ENCODE measurements at places on chromosomes 4 and X.

GRCh38 chr4:139223682-139224317 is 46.8 kb upstream of the ELF2 start:
- no peak for DNase-seq

- DNase-seq, result no peak
Observed at GRCh38 chrX:93332329-93332728, 341.0 kb downstream of the NAP1L3 start.

GRCh38 chrX:150983521-150984168 is 510 bp downstream of the HMGB3 start:
- DNase-seq, result no peak

- no peak for DNase-seq
Observed at GRCh38 chrX:44071070-44071645, 98.0 kb upstream of the NDP start.

GRCh38 chr4:158458271-158458895 is 63.3 kb upstream of the RXFP1 start:
- no peak for DNase-seq

DNA sequence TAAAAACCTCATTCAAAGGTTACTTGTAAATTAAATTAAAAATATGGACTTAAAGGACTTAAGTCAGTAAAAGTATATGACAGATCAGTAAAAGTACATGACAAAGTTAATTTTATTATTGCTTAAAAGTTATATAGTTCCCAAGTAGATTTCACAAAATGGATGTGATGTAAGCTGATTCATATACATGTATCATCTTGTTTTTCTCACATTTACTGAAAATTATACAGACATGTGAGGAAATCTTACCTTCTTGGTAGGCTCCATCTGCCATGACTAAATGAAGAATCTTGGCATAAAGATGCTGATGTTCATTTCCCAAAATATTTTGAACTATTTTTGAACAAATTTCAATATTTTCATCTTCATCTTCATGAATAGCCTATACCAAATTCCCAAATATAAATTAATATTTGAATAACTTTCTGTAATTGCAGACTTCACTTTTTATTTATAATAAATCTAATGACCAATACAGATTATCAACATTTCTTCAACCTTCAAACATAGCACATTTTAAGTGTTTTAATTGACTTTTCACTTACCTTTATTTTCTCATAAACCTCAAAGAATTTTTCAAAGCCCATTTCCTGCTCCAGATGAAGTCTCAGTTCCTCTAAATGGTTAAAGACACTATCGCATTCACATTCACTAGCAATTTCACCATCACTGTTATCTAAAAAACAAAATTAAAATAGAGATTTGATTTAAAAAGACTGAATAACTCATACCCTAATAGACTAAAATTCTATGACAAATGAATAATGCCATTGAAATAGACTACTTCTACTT is 129.4 kb upstream of the SH3RF1 start:
- no peak for DNase-seq

GRCh38 chr4:168630445-168631187 is 133.8 kb downstream of the PALLD start:
- no peak for DNase-seq

- DNase-seq, result no peak
Observed at GRCh38 chrX:136310411-136310810, 9.6 kb downstream of the ADGRG4 start.

GRCh38 chrX:71222929-71223328 is at the start of gene GJB1:
GJB1 (plus strand) TSS chrX:71223224; CDS start chrX:71223708, 484 bp downstream.
- no peak for DNase-seq

DNA sequence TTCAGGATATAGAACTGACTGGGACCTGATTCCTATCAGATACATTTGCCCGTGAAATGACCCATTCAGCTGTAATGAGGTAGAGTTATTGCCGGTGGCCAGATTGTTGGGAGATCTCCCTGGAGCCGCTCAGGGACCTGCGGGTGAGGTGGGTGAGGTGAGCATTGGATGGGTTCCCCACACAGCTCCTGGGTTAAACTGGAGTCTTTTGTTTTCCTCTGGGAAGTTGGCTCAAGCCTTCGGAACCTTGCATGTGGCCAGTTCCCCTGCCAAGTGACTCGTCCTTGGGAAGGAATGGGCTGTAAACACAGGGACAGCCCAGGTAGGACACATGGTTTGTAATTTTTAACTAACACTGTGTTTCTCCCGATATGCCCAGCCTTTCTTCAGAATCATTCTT is 31.6 kb upstream of the KIT start:
- no peak for DNase-seq

- no peak for DNase-seq
Observed at GRCh38 chrX:148771440-148771839, 271.0 kb downstream of the AFF2 start.

DNA sequence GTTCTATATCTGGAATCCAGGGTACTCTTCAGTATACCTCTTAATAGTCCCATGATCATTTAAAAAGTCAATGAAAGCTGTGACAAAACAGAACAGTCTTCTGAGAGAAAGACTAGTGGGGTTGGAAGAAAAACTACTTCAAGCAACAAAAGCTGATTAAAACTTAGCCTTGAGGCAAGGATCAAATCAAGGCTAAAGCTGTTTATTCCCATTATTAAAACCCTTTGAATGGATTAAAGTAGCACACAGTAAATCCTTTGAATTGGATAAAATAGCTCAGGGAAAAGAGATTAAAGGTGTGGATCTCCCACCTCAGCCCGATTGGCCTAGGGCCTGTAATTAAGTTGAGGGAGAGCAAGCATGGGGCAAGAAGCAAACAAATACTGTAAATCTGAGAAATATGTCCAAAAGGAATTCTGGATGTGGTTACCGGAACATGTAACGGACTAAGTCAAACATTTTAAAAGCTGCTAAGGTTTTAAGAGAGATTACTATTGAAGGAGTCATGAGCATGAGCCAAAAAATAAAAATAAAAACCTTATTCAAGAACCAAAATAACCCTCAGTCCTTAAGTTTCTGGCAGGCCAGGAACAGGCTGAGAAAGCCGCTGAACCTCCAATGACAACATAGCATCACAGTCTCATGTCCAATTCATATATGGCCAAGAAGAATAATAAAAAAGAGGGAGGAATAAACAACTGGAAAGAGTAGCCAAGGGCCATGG is 257.3 kb upstream of the NEIL3 start:
- no peak for DNase-seq

GRCh38 chr4:140096483-140096861 is 57.5 kb downstream of the MAML3 start:
- DNase-seq, result no peak

DNA sequence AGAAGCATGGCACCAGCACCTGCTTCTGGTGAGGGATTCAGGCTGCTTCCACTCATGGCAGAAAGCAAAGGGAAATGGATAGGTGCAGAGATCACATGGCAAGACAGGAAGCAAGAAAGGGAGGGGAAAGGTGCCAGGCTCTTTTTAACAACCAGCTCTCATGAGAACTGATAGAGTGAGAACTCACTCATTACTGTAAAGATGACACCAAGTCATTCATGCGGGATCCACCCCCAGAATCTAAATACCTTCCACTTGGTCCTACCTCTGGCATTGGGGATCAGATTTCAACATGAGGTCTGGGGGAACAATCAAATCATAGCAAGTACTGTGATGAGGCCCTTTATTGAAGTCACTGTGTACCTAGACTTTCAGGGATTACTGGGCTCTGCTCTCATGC is 72.0 kb upstream of the PRDM5 start:
- no peak for DNase-seq

- no peak for DNase-seq
Observed at GRCh38 chr4:134422776-134423175, 221.2 kb upstream of the PABPC4L start.

DNA sequence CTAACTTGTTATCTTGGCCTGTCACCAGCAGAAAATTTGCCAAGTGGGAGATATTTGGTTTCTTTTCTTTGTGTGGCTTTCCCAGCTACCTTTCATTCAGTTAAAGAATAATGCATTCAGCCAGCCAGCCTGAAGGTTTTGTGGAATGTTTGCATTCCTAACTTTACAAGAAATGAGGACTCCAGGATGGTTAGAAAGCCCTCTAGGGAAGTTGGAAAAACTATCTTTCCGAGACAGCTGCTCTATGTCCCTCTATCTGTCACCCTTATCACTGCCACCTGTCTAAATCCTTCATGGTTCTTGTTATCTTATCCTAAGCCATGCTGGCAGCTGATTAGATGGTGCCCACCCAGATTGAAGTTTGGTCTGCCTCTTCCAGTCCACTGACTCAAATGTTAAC is 384.2 kb downstream of the SH3BGRL start:
- DNase-seq, result no peak

DNA sequence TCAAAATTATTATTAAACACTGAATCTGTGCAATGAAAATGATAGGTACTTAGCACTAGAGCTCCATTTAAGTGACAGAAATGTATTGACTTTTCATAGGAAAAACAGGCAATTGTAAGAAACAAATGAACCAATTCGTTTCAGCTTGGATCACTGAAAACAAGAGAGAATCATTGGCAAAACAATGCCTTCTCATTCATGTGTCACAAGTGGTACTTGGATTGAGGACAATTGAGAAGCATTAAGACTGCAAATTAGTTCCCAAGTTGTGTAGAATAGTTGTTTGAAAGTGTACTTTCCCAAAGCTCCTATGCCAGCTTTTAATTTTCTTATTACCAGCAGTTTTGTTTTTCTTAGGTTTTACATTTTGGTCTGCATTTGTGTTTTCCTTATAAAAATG is 20.6 kb downstream of the CNKSR2 start:
- DNase-seq, result no peak

DNA sequence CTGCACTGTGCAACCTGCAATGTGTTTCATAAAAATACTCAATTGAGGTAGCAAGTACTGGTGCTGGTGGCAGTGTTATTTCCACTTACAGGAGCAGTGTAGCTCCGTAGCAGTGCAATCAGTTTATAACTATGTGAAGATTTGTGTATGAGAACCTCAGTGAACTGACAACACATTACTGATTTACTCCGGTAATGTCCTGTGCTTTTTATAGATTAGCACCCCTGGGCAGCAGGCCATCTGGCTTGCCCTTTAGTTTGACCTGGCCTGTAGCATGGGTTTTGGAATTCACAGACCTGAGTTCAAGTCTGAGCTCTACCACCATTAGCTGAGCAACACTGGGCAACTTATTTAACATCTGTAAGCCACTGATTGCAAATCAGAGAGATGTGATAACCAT is 78.6 kb upstream of the GBA3 start:
- DNase-seq, result no peak

DNA sequence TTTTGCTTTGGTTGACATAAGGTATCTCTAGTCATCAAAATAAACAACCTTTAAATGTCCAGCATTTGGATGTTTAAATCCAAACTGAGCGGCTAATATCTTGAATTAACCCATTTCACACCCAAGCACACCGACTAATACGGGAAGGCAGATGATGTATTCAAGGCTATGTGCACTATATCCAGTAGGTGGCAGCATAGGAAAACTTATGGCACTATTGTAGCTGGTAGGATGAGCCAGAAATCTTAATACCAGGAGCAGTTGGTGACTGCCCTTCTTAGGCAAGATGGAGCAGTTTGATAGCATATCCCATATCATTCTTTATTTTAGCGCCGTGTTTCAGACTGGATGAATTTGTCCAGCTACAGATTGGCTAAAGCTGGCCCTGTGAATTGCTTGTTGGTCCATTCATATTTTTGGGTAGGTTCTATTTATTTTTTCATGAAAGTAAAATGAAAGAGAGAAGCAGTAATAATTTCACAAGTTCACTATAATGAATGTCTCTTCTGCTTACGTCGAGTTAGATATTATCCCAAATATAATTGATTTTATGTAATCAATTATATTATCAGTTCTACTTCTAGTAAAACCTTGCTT is 24.4 kb downstream of the UCHL1 start:
- DNase-seq, result peak; percentile 79

GRCh38 chr4:74159143-74159709 is 1.3 kb downstream of the MTHFD2L start:
- DNase-seq, result no peak

DNA sequence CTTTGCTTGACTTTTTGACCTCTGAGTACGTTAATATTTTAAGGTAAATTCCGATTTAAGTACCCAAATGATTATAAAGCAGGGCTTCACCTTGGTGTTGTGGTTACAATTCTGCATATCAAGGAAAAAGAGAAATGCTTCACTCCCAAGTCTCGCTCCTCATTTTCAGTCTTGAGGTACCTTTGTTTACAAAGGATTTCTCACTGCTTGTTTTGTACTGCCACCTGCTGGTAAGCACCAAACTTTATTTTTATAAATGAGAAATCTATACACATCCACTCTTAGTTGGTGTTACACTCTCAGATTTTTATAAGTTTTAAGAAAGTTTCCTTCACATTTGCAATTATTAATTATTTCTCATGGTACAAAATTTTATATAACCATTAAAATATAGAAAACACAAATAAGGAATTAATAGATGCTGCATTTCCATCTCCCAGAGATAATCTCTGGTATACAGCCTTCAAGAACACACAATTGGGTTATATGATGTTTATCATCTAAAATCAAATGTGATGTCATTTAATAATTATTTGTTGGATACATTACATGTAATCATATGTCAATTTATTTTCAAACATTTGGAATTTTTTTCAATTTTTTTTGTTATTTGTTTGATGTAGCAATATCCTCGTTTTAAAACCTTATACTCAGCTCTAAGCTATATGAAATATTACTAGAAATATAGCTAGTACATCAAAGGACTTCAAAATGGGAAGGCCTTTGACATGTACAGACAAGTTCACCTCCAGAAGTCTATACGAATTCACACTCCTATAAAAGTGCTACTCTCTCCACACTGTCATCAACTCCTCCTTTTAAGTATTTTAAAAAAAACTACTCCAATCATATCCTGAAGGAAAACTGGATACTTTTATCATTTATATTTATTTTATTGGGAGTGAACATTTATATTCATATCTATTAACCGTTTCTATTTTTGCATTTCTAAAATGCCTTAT is 179.9 kb downstream of the KCNIP4 start:
- DNase-seq, result peak; percentile 25

DNA sequence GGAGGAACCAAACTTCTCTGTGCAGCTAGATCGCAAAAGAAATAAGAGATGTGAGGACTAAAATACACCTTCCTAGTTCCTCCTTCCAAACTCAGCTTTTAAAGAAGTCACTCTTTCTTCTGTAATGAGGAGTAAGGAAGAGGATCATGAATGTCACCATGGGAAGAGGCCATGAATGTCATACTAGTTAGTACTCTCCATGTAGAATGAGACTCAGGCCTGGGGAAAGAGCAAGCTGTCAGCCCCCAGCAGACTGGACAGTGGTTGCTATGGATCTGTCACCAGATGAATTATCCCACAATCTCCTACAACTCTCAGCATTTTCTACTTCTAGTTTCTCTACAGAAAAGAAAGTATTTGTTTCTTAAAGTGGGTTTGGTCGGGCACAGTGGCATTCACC is 57.1 kb upstream of the PRDM8 start:
- no peak for DNase-seq

DNA sequence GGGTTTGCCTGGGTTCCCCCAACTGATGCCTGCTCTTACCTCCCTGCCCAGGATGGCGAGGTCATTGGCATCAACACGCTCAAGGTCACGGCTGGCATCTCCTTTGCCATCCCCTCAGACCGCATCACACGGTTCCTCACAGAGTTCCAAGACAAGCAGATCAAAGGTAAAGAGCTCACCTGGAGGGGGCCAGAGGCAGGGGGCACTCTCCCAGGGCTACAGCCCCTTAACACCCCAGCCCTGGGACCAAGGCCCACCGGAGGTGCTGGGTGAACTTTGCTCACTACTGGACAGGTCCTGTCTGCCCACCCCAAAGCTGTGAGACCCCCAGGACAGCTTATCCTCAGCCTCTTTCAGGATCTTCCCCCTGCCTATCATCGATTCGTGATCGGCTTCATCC is 24.5 kb downstream of the HTRA3 start:
- no peak for DNase-seq

- DNase-seq, result no peak
Observed at GRCh38 chr4:106587558-106587957, 219.0 kb upstream of the GIMD1 start.
